Right cardiac atrium (tissue), 5 donors: ENCODE measurements at places on chromosomes 13 and 19. TPM values are rescaled to one million over a fixed set of nuclear protein-coding genes. Genes with fewer than 3 reads are reported as not detected.

GRCh38 chr19:4414800-4415321 is 12.4 kb downstream of the CHAF1A start:
- no peak for DNase-seq

GRCh38 chr19:55208880-55209692 is at the start of gene PTPRH:
Gene PTPRH, minus strand, starts transcription at chr19:55209501. Its CDS starts 68 bp downstream, at chr19:55209433.
- no peak for DNase-seq

Gene URAD
- not detected for total RNA-seq

DNA sequence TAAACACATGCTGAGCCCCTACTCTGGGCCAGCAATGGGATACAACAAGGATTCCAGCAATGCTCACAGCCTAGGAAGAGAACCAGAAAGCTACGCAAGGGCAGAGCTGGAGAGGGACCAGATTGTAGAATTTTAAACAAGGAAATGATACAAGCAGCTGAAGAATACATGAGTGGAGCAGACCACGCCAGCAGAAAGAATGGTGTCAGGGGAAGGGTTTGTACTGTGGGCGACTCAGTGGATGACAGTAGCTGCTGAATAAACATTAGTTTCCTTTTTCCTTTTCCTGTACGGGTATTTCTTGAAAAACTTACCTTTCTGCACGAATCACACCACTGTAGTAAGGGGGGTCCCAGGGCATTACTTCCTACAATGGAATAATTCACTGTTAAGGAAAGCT is 30.7 kb downstream of the MIPEP start:
- DNase-seq, result no peak

Gene B3GNT8
- total RNA-seq, result 2.0 TPM

DNA sequence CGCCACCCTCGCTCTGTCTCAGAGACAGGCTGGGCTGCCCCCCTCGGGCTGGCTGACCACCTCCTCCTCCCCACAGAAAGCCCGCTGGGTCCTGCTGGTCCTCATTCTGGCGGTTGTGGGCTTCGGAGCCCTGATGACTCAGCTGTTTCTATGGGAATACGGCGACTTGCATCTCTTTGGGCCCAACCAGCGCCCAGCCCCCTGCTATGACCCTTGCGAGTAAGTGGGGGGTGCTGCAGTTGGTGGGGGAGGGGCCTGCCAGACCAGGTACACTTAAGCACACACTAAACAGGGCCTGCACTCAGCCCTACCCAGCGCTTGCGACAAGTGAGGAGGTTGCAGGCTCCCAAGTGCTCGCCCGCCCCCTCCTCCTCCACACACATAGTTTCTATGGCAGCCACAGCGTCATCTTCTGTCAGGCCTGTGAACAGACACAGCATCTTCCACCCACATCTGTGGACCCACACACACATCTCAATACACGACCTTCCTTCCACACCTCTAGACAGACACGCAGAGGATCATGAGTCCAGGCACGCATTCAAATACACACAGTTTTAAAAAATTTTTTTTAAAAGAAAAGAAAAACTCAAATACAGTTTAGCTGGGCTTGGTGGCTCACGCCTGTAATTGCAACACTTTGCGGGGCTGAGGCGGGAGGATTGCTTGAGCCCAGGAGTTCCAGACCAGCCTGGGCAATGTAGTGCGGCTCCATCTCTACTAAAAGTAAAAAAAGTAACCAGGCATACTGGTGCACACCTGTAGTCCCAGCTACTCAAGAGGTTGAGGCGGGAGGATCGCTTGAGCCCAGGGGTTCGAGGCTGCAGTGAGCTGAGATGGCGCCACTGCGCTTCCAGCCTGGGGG is 18.4 kb downstream of the PLD3 start:
- DNase-seq, result no peak

Gene ICAM5
- total RNA-seq, result 1.0 TPM

GRCh38 chr19:30692879-30693503 is 320.8 kb downstream of the ZNF536 start:
- DNase-seq, result no peak

DNA sequence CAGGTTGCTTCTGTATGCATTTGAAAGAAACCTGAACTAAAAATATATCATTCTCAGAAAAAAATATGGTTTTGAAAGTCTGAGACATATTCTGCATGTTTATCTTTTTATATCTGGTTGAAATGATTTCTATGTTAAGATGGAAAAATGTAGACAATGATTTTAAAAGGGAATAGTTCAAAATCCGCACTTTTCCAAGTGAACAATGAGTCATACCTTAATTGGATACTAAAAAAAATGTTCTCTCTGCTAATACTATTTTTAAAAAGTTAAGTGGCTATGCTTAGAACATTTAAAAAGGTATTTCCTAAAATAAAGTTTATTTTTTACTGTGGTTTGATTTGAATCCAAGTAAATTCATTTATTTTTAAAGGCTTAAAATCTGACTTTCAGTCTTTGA is 801.4 kb downstream of the SLITRK6 start:
- DNase-seq, result no peak

DNA sequence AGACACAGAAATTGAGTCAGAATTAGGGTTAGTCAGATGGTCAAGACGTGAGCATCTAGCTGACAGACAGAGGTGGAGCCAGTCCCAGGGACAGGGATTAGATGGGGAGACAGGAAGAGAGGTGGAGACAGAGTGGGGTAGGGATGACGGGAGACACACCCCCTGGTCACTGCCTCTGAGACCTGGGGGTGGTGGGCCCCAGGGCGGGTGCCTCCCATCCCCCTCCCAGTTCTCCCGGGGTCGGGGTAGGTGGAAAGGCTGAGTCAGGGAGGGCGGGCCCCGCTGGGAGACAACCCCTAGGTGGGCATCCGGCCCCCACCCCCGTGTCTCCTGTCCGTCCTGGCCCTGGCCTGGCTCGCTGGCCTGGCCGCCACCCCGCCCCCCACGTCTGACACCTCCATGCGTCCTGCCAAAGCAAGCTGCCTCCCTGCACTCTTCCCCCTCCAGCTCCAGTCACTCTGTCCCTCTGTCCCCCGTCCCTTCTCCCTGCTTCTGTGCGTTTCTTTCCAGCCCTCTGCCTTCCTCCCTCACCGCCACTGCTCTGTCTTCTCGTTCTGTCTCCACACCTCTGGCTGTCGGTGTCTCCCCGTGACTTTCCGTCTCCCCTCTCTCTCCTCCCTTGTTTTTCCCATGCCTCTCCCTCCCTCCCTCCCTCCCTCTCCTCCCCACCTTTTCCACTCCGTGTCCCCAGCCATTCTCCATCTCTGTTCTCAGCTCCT is 15.1 kb downstream of the CCDC97 start:
- DNase-seq, result peak; percentile 93

DNA sequence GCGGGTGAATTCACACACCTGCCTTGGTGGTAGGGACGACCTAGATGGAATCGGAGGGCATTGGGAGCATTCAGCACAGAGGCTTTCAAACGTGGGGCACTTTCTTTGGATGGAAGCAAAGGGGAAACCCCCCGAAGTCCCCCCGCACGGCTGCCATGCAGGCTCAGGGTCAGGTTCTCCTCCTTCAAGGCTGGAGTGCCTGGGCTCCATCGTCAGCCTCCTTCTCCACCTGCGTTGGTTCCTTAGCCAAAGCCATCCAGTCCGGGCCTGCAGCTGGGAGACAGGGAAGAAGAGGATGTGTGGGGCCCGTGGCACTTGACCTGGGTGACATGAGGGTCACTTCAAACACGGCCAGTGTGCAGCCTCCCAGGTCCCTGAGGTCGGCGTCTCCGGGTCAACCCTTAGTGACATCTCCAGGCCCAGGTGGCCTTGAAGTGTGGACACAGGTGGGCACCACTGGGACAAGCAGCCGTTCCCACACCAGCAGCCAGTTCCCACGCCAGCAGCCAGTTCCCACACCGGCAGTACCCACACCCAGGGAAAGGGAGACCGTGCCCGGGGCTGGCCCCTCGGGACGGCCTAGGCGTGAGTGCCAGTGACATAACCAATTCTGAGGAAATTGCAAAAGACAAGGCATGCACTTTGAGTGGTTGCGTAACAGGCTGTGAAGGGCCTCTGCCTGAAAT is 116.0 kb downstream of the SOX1 start:
- no peak for DNase-seq

Gene RDH8
- not detected for total RNA-seq

- DNase-seq, result peak; percentile 78
These were observed 1.0 kb downstream of the EPOR start for GRCh38 chr19:11382898-11383705.

DNA sequence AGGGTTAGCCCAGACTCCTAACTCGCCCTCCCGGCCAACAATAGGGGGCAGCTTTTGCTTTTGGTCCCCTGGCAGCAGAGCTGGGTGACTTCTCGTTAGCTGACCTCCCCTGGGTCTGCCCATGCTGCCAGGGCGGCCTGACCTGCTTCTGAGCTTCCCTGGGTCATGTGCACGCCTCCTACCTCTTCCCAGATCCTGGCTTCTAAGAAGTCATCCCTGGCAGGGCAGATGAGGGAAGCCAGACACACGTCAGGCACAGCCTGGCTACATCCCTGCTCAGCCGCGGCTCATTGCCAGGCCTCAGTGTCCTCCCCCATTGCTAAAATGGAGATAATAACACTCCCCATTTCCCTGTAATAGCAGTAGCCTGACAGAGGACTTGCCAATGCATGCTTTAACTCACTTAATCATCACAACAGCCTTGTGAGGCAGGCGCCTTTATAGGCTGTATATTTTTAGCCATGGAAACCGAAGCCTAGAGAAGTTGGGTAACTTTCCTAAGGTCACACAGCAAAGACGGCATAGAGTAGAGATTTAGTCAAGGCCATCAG is 2.1 kb downstream of the KCNK6 start:
- DNase-seq, result peak; percentile 66

DNA sequence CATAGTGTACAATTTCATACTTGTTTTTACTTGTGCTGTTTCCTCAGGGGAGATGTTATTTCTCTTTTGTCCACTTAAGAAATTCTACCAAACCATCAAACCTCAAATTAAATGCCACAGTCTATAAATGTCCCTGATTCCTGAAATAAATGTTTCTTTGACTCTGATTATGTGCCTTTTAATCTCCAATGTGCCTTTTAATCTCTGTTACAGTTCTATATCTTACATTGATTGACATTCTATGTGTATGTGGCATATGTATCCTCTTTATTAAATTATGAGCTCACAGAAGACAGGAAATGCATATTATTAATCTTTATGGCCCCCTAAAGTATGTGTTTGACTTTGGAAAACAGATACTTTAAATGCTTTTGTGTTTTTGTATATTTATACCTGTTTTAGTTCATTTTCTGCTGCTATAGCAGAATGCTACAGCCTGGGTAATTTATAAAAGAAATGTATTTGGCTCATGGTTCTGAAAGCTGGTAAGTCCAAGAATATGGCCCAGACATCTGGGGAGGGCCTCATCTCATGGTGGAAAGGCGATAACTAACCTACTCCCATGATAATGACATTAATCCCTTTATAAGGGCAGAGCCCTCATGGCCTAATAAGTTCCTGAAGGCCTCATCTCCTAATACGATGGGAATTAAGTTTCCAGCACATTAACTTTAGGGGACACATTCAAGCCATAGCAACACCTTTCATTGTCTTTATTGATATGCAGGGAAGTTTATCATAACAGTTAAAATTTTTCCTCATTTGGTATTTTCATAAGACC is 403.9 kb downstream of the LIG4 start:
- no peak for DNase-seq

GRCh38 chr19:19192910-19193423 is 909 bp downstream of the RFXANK start:
- DNase-seq, result no peak

GRCh38 chr19:49425922-49426592 is 869 bp downstream of the GFY start:
- DNase-seq, result no peak

Gene ONECUT3
- not detected for total RNA-seq

Gene ZNF729
- not detected for total RNA-seq

GRCh38 chr13:27415116-27415515 is 9.3 kb upstream of the GTF3A start:
- no peak for DNase-seq

GRCh38 chr19:38642176-38642575 is 5.3 kb upstream of the ACTN4 start:
- DNase-seq, result no peak

Gene IGFL2
- not detected for total RNA-seq

Gene N4BP2L1
- 5.3 TPM for total RNA-seq

- DNase-seq, result peak; percentile 4
These were observed 934 bp downstream of the KXD1 start for GRCh38 chr19:18558604-18559003.

Gene SULT2B1
- not detected for total RNA-seq

Gene TSSK6
- 0.91 TPM for total RNA-seq

Gene METTL21C
- not detected for total RNA-seq

GRCh38 chr13:114067886-114068651 is 64.4 kb downstream of the RASA3 start:
- DNase-seq, result no peak

DNA sequence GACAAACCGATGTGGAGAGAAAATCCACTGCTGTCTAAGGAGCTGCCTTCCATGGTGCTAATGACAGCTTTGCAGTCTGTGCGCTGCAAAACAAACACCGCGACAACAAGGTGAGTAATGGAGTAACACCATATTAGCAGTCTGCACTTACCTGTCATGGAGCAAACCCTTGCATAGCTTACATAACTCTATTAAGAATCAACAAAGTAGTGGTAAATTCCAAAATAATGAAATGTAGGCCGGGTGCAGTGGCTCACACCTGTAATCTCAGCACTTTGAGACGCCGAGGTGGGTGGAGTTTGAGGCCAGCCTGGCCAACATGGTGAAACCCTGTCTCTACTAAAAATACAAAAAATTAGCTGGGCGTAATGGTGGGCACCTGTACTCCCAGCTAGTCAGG is 56.2 kb downstream of the PARP4 start:
- DNase-seq, result no peak

DNA sequence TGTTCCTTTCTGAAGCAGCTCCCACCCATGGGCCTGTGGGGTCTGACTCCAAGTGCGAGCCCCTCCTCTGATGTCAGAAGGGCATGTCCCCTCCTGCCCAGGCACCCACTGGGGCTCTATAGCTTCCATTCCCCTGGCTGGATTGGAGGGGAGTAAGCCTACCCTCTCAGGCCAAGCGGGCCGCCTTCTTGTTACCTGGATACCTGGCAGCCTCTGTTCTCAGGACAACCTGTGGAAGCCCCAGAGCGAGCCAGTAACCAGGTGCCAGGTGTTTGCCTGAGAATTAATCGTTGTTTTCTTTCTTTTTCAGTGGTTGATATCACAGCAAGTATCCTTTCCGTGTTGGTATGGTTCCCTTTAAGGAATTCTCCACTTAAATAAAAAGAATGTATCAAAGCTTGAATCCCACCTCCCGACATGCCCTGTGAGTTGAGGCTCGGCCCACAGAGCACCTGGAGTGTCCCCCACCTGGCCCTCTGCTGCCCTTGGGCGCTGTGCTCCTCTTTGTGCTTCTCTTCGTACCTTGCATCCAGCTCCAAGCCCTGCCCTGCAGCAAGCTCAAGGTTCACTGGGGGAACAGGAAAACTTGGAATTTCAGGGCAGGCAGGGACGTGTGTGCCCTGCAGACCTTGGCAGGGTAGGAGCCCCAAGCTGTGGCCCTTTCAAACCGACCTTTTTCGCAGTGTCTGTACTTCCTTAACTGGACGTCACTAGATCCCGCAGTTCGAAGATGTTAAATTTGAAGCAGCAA is 15.0 kb downstream of the MAU2 start:
- no peak for DNase-seq

Gene PCSK4
- total RNA-seq, result 1.3 TPM

Gene DMKN
- 23.4 TPM for total RNA-seq

GRCh38 chr13:90565985-90566713 is 781.3 kb upstream of the MIR17HG start:
- no peak for DNase-seq

Gene ADGRL1
- 28.4 TPM for total RNA-seq

- peak; percentile 35 for DNase-seq
These were observed 85.9 kb downstream of the TSHZ3 start for GRCh38 chr19:31263328-31263727.
